Activated CD4-positive, alpha-beta memory T cell treated with anti-CD3 and anti-CD28 coated beads for 36 hours (primary cell): ENCODE measurements at places on chromosomes 3 and 15. TPM values are rescaled to one million over a fixed set of nuclear protein-coding genes. Genes with fewer than 3 reads are reported as not detected.

DNA sequence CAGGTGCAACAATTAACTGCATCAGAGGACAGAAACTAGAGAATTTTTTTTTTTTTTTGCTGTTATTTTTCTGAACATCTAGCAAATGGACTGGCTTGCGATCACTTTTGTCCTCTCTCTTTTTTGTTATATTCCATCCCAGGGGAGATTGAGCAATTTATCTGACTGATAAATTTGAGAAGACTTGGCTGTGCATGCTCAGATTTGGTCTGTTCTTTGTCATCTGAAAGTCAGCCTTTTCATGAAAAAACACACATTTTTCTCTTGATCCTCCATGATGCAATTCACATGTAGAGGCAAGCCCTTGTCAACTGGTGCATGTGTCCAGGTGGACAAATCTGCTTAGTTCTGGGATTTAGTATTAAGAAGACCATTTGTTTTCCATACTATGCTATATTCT lies 309.3 kb downstream of the LRRC3B start:
- DNase-seq = no peak

- no peak for DNase-seq
Observed at GRCh38 chr3:37941608-37942508, 48.7 kb upstream of the VILL start.

DNA sequence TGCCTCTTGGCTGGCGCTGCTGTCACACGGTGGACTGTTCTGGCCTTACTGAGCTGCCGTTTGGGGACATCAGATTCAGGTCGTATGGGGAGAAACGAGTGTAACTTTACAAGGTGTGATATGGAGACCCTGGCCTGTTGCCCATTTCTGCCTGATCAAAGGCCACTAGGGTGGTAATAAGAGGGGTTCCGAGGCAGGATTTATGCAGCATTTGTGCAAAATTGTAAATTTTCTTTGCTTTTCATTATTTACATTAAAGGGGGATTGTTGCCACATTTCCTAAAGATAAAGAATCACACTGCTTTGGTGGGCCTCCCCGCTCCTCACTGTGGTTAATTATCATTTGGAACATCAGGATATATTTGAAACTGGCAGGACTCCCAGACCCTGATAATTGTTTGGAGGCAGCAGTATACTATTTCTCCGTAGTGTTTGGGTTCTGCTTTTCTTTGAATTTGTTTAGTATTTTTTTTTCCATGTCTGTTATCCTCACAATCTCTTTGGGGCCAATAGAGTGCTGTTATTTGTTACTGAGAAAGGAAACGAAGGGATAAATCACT lies 891 bp downstream of the NXPE3 start:
- DNase-seq = no peak

DNA sequence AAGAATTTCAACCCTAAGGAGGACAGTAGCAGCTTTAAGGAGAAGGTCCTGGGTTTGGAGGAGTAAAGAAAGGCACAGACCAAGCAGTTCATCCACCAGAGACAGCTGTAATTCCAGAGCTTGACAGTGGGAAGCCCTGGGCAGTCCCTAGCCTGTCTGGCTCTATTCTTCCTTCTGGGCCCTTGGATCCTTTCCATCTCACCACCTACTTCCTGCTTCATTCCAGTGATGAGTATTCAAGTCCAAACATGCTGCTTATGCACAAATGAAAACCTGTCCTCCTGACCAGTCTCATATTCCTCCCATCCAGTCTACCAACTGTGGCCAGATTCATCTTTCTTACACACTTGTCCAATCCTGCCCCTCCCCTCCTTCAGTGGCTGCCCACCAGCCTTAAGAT lies 171.4 kb downstream of the CNTN3 start:
- no peak for DNase-seq

- no peak for DNase-seq
Observed at GRCh38 chr3:33678073-33678472, 40.0 kb downstream of the CLASP2 start.

- DNase-seq = no peak
Observed at GRCh38 chr3:126926684-126927400, 56.1 kb upstream of the PLXNA1 start.

DNA sequence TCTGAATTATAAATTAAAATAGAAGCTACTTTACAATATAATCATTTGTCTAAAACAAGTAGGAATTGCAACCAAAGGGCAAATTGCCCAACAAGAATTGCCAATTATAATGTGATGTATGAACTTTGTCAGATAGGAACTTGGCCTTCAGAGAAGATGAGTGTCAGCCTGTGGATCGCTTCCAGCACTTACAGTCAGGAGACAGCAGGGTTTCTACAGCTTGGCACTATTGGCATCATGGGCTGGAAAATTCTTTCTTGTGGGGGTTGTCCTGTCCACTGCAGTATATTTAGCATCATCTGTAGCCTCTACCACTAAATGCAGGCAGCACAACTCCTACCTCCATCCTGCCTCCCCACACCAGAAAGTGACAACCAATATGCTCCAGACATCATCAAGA lies 48.1 kb upstream of the CRBN start:
- no peak for DNase-seq

GRCh38 chr3:153679714-153680113 lies 441.5 kb upstream of the ARHGEF26 start:
- DNase-seq = no peak

DNA sequence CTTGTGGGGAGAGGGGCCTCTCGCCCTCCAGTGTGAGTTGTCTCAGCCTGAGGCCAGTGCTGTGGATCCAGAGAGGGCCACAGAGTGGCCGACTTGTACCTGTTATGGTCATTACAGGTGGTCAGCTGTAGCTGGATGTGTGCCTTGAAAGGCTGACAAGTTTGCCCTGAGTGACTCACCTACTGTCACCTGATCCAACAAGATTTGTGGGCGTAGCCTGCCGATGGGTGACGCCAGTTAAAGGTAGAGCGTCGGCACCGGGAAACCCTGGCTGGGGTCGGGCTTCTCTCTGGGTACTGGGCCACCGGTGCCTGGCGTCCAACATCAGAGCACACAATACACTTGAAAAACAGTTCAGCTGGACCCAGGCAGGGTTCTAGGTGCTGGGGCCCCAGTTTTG lies 2.8 kb upstream of the ISG20 start:
- peak; percentile 78 for DNase-seq

- peak; percentile 92 for DNase-seq
Observed at GRCh38 chr3:156816794-156817645, 9.1 kb upstream of the LEKR1 start.

DNA sequence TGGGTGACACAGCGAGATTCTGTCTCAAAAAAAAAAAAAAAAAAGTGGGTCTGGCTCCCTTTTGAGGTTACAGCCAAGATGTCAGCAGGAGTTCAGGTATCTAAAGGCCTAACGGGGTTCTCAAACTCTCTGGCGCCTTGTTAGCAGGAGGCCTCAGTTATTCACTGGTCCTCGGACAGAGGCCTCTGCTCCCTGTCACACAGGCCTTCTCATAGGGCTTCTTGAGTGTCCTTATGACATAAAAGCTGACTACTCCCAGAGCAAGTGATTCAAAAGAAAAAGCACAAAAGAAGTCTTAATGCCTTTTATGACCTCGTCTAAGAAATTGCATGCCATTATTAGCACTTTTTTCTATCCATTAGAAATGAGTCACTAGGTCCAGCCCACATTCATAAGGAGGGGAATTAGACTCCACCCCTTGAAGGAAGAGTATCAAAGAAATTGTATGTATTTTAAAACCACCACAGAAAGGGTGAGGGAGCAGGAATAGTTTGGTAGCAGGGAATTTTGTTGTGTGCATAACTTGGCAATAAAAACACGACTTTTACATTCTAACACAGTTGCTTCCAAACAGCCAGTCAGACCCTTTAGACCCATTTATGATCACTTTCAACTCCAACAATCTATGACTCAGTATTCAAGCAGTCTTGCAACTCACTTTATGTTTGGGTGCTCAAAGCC lies 90.3 kb downstream of the MEX3B start:
- DNase-seq = no peak

DNA sequence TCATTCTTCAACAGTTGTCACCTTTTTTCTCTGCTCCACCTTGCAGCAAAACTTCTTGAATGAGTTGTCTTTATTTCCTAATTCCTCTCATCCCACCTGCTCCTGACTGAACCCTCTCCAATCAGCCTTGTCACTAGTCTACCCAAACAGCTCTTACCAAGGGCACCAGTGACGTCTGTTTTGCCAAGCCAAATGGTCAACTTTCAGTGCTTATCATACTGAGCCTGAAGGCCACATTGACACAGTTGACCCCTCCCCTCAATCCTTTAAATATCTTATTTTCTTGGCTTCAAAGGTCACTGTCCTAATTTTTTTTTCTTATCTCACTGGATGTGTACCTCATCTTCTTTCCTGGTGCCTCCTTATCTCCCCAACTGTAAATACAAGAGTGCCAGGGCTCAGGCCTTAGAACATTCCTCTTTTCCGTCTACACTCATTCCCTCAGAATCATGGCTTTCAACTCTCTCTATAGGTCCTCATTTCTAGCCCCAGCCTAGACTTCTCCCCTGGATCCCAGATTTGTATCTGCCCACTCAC lies 43.2 kb downstream of the CMTM8 start:
- DNase-seq = no peak

- DNase-seq = no peak
Observed at GRCh38 chr3:144060881-144061280, 89.3 kb downstream of the DIPK2A start.

GRCh38 chr15:48617619-48618018 lies 27.9 kb downstream of the FBN1 start:
- DNase-seq = no peak

DNA sequence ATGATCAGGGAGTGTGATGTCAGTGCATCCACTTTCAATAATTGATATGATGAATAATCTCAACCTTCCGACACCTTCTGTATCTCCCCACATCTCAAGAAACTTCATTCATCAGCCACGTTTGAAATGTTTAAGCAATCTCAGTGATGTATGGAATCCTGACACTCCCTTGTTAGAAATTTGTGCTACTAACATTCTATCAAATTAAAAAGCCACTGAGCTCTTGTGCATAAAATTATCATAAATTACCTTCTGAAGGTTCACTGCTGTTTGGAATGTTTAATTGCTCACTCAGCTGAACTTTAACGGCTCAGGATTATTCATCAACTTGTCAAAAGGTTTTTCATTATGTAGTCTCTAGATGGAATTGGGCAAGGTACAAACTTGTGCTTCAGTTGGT lies 108.4 kb upstream of the DPH6 start:
- DNase-seq = no peak

- no peak for DNase-seq
Observed at GRCh38 chr3:175349168-175349567, 490.0 kb downstream of the NAALADL2 start.

DNA sequence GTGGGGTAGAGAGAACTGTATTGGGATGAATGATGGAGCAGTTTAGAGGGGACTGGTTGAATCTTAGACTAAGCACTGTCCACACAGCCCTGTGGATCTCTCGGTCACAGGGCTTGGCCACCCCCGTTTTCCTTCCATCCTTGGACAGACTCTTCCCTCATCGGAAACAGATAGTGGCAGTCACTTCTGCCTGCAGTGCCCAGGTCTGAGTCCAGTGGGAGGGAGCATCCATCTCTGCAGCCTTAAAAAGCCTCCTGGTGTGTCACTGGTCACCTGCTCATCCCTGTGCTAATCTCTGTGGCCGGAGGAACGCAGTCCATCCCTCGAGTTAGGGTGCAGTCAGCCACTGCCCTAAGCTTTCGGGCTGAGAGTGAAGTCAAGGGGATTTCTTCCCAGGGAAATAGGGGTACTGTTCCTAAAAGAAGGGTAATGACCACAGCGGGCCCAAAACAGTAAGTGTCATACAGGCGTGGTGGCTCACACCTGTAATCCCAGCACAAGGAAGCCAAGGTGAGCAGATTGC lies 32.0 kb downstream of the PLA2G4D start:
- DNase-seq = no peak

DNA sequence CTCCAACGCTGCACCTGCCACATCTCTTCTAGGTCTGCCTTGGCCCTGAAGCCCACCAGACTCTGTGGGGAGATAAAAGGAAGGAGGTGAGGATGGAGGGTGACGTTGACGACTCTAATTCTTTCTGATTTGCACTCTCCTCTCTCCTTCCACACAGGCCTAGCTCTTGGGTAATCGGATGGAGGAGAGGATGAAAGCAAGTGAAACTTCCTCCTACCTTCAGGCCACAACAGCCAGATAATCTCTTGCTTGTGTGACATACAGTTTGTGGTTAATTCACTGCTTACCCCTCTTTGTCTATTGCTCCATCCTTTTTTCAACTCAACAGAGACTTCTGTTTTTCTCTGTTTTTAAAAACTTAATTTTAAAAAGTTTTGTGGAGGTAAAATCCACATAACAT lies 208.1 kb downstream of the SV2B start:
- DNase-seq = no peak

DNA sequence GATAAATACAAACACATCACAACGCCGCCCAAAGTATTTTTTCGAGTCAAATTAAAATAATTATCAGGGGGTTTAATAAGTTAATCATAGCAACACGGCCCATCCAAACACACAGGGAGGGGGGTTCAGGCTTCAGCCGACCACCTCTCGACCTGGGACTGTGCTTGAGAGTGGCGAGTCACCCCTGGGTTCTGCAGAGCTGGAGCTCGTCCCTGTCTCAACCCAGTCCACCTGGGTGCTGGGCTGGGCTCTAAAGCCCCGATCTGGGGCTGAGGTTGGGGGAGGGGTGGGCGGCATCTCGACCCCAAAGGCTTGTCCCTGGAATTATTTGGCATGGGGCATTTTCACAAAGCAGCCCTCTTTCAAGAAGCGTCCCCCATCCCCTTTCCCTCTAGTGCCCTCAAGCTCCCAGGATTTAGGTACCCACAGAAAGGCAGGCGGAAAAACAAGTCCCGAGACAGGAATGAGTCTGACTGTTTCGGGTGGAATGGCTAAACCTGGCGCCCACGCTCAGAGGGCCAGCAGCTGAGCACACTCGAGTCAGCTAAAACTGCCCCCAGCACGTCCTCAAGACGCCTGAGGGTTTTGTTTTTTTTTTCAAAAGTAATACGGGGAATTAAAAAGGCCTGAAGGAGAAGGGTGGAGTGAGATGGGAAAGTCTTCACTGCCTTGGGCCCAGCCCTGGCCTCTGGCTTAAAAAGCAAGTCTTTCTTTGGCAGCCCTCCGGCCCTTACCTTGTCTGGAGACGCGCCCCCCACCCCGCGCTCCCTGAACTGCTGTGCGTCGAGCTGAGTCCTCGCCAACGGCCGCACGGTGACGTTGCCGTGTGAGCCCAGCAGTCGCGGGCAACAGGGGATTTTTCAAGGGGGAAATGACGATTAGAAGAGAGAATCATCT lies 32.5 kb downstream of the NR2F2 start:
- no peak for DNase-seq

- no peak for DNase-seq
Observed at GRCh38 chr3:125334675-125335560, 40.2 kb downstream of the ZNF148 start.

- no peak for DNase-seq
Observed at GRCh38 chr15:94414916-94415315, 183.6 kb downstream of the MCTP2 start.

- DNase-seq = no peak
Observed at GRCh38 chr15:81298611-81299010, 25.3 kb downstream of the STARD5 start.

The WDR49 gene
- not detected for total RNA-seq

The CRYBG3 gene
- total RNA-seq = 6.9 TPM

The BMF gene
- total RNA-seq = 7.3 TPM

The PLSCR4 gene
- not detected for total RNA-seq

The TGM5 gene
- not detected for total RNA-seq

The KBTBD12 gene
- total RNA-seq = not detected

The RBP2 gene
- total RNA-seq = not detected

The SPINT1 gene
- total RNA-seq = 13.1 TPM

The ZMYND10 gene
- total RNA-seq = 0.94 TPM

The CRABP1 gene
- not detected for total RNA-seq

The STAC gene
- total RNA-seq = not detected

The SLC28A2 gene
- not detected for total RNA-seq

The CCDC39 gene
- not detected for total RNA-seq

The TMEM115 gene
- 16.0 TPM for total RNA-seq
